ENCODE measurements at places on chromosomes 6 and 20.

GRCh38 chr6:71997341-71997740, 111.0 kb downstream of the RIMS1 start:
- DNase-seq = no peak

DNA sequence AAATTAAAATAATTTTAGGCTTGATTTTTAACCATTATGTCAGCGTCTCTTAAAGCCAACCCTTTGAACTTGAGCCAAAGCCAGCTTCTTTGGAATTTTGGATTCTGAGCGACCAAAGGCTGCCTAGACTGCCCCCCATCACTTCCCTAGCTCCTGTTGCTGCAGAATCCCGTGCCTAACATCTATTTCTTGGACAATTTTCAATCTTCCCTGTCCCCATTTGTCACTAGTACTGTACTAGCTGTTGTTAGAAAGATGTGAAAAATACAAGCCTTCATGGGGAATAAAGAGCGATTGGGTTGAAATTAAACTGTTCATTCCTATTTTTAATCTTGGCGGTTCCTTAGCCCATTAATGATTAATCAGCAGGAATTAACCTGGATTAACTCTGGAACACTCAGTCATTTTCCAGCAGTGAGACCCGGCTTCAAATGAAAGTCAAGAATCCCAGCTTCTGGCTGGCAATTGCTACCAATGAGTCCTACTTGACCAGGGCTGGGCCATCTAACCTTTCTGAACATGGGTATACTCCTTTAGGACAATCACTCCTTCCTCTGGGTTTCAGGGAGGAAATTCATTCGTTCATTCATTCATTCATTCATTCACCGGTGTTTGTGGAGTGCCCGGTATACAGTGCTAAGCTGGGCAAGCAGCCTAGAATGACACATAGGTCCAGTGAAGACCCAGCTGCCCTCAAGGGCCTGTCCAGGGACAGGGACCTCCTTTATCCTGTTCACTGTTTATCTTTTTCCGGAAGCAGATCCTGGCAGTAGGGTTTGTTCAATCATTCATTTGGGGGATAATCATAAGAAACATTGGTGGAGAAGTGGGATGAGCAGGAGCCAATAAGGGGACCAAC, 1.4 kb upstream of the RRBP1 start:
- DNase-seq = no peak

GRCh38 chr6:8181951-8182845, 79.8 kb upstream of the EEF1E1 start:
- no peak for DNase-seq

GRCh38 chr6:158071121-158072082, 89.7 kb downstream of the SYNJ2 start:
- DNase-seq = no peak

DNA sequence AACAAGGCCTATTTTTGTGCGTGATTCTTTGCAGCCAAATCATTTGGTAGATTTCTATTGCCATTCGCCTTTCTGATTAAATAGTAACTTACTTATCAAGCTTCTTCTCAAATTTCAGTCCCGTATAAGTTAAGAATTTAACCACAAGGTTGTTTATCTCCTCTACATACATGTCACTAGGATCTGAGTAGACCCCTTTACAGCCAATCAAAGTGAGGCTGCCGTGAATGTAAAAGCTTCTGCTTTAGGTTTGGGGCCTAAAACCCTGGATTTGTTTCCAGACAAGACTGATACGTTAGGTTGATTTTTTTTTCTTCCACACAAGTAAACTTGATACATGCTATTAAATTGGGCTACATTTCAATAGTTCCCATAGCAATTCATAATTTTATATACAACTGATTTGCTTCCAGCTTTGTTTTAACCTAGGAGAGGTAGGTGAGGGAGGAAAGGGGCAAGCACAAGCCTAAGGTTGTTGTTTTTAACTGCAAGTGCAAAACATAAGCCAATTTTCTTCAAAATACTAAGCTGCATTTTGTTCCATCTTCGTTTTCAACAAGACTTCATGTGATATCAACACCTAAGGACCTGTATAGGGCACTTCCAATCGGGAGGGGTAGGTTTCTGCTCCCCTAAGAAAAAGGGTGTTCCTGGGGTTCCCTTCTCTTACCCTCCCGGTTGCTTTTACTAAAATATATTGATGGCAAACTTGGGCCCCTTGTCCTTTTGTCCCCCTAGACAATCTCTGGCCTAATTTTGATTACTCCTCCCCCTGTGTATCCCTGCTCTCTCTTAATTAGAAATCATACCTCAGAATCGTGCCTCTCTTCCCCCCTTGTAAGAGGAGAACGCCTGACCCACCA, 1.7 kb downstream of the RANBP9 start:
- no peak for DNase-seq

DNA sequence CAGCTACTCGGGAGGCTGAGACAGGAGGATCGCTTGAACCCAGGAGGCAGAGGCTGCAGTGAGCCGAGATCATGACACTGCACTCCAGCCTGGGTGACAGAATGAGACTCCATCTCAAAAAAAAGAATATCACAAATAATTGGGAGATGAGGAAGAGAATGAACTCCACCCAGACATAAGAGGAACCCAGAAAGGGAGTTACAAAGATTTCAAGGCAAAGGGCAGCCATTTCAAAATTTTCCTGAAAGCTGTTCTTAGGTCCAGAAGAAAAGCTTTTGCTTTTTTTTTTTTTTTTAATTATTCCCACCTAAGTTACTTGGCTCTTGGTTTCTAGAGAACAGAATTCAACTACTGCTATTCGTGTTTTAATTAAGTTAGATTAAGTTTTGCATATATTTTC, 23.8 kb downstream of the MYB start:
- DNase-seq = no peak

DNA sequence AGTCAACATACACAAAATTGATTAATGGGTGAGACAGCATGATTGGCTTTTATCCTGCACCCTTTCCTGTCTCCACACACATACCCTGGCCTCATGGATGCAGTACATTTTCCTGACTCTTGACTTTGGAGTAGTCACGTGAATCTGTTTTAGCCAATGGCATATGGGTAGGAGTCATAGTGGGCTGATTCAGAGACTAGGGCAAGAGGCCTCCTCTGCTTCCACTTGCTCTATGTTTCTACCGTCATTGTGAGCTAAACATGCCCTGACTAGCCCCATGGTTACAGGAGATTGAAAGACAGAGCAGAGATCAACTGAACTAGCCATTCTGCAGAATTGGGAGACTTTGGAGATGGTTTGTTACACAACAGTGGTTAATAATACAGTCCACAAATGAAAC, 850.0 kb downstream of the DHX35 start:
- DNase-seq = no peak

DNA sequence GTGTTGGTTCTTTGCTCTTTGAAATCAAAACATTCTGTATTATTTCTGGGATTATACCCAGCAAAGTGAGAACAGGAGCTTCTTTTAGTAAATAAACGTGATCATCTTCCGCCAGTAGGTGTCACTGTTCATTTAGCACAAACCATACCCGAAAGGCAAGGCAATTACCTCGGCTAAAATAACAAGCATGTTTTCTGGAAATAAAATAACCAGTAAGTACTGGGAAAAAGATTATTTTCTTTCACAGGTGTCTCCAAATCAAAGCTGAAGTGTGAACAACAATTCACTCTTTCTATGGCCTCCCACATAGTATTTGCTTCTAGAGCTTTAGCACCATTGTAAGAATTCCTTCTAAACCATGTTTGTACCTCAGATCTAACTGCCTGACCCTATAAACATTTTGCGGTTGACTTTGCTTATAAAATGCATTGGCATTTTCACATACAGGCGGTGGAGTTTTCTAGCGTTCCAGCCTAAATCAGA, 144.6 kb upstream of the AGPAT4 start:
- peak; percentile 24 for DNase-seq

- peak; percentile 65 for DNase-seq
Observed at GRCh38 chr6:161370880-161371279, 97.0 kb upstream of the AGPAT4 start.

- DNase-seq = no peak
Observed at GRCh38 chr6:17741507-17741906, 34.8 kb upstream of the NUP153 start.

DNA sequence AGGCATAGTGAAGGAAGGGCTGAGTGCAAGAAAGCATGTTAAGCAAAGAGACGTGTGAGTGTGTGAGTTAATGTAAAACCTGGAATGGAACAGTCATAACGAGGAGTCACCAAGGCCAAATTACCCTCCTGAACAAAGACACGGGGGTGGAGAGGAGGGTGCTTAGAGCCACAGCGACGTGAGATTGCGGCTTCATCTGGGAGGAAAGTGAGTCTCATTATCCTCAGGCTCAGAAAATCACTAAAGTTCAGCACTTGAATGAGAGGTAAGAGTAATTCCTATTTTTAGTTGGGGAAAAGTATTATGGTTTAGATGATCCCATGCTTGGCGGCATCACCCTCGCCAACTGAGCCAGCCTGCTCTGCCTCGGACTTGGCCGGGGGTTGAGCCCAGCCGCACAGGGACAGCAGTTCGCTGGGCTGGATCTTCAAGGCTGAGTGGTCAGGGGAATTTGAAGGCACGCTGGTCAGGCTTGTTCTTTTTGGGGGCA, 136.6 kb downstream of the DTNBP1 start:
- DNase-seq = no peak

DNA sequence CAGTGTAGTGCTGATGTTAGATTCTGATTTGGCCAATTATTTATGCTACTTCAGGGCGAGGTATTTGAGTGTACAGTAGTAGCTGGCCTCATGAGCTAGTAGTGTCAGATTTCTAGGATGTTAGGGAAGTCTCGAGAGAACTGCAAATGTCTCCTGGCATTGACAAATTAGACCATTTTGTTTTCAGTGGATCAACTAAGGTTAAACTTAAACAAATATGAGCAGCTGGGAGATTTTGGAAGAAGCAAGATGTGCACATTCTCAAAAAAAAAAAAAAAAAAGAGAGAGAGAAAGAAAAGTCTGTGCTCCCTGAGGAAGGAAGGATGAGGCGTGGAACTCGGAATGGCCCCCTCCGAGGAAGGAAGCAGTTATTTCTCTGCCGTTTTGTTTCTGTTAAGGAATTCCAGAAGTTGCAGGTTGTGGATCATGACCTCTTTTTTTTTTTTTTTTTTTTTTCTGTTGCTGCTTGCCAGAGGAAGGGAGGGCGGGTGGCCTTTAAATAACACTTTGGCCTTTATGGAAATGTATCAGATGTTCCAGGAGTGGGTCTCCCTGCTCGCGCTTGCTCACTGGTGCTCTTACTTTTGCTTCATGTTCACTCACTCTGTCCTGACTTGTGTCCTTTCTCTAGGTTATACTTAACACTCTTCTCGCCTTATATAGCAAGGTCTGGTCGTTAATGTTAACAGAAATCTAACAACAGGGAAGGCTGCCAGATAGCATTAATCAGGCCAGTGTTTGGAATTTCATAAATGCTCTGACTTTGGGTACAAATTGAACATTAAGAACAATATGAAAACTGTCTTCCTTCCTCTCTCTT, 124.4 kb downstream of the TCP11 start:
- no peak for DNase-seq

DNA sequence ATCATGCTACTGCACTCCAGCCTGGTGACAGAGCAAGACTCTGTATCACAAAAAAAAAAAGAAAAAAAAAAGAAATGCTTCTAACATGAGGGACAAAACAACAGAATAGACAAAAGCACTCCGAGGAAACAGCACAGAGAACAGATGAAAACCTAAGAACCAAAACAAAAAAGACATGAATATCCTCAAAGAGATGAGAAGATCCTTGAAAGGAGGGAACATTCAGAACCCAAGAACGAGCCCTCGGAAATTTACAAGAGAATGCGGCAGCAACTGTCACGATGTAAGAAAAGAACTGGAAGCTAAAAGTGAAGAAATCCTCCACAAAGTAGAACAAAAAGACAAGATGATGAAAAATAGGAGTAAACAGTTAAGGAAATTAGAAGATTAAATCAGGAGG, 21.2 kb downstream of the ADA start:
- DNase-seq = no peak

GRCh38 chr6:11769244-11769643, 9.4 kb downstream of the ADTRP start:
- no peak for DNase-seq

DNA sequence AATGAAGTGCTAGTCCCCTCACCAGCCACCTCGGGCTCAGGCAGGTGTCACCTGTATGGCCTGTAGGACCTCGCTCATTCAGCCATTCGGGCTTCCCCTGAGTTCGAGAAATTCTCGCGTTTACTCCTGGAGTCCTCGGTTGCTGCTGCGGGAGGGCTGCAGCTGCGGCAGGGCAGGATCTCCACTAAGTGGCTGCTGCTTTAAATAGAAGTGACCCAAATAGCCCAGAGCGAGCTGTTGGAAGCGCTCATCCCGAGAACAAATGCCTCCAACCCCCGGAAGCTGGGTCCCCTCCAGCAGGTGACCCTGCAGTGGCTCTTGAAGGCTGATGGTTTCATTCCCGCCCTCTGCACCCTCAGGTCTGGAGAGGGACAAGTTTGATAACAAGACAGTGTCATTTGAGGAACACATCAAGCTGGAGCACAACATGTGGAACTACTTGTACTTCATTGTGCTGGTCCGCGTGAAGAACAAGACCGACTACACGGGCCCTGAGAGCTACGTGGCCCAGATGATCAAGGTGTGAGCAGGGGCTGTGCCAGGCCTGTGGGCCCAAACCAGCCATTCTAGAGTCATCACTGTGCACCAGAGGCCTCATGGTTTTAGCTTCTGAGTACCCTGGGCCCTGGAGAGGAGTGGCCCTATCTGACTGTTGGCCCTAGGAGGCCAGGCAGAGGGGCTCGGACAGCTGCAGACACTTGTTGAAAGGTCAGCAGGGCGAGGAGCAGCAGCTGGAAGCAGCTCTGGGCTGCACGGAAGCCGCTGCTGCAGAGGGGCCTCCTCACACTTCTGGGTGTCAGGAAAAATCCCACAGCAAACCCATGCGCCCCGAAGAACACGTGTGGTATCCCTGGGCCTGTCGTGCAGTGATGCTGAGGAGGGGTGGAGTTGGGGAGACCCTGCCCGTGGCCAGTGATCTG, 18.1 kb downstream of the UQCC2 start:
- no peak for DNase-seq

- DNase-seq = no peak
Observed at GRCh38 chr6:119894811-119895210, 545.2 kb upstream of the MAN1A1 start.

- no peak for DNase-seq
Observed at GRCh38 chr6:170523256-170524171, 29.6 kb downstream of the PSMB1 start.

DNA sequence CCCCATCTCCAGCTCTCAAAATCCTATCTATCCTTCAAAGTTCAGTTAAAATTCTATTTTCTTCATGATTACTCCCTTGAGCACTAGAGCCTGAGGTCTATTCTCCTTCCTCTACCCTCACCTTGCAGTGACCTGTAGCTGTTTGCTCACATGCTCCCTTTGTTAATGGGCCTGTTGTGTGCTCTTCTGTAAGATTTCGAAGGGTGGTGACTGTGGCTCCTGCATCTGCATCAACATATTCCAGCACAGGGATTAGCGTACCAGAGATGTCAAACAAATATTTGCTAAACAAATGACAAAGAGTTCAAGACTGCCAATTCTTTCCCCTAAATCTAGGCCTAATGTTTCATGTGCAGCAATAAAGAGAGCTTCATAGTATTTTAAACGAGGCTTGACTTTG, 69.5 kb downstream of the ELOVL5 start:
- DNase-seq = no peak
